ENCODE measurements at places on chromosomes 12 and 14. TPM values are rescaled to one million over a fixed set of nuclear protein-coding genes. Genes with fewer than 3 reads are reported as not detected.

The KLRB1 gene
- not detected for total RNA-seq

GRCh38 chr14:63088865-63089264 is 43.6 kb upstream of the KCNH5 start:
- DNase-seq = no peak

- peak; percentile 28 for DNase-seq
These were observed 4.4 kb upstream of the FAM186B start for GRCh38 chr12:49609875-49610154.

GRCh38 chr12:121536899-121537813 is 43.7 kb downstream of the KDM2B start:
- DNase-seq = no peak

GRCh38 chr12:48023386-48023785 is 19.1 kb upstream of the COL2A1 start:
- DNase-seq = no peak

Data from bronchial epithelial cell (primary cell).